ENCODE measurements at places on chromosomes 11 and 22.

DNA sequence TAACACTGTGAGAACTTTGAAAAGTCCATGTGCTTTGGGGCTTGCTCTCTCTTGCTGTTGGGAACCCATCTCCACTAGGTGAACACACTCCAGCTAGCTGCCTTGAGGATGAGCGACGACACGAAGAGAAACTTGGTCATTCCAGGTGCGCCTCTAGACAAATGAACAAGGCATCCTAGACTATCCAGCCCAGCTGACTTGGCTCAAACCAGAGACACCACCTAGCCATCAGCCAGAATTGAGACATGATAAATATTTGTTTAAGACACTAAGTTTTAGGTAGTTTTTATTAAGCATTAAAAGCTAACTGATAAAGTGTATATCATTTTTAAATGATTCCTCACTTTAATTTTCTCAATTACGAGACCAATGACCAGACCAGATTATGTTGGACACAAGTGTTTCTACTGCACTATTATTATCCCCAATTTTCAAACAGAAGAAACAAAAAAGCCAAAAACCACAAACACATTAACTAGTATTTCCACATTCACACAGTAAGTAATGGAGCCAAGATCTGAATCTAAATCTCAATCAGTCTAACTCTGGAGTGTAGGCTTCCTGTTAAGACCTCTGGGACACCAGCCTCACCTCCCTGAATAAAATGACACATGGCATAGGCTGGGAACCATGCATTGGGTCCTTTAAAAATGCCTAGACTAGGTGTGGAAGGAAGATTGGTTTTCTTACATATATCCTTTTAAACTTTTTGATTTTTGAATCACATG, 70.4 kb downstream of the GDPD4 start:
- DNase-seq, result no peak

- DNase-seq, result no peak
Measured at GRCh38 chr11:76267556-76267955, 61.3 kb upstream of the WNT11 start.

GRCh38 chr11:134142536-134142935, 73.7 kb downstream of the JAM3 start:
- no peak for DNase-seq

GRCh38 chr22:32765132-32765618, 36.3 kb upstream of the TIMP3 start:
- no peak for DNase-seq

- DNase-seq, result no peak
Measured at GRCh38 chr22:48934446-48934845, 893.2 kb downstream of the BRD1 start.

DNA sequence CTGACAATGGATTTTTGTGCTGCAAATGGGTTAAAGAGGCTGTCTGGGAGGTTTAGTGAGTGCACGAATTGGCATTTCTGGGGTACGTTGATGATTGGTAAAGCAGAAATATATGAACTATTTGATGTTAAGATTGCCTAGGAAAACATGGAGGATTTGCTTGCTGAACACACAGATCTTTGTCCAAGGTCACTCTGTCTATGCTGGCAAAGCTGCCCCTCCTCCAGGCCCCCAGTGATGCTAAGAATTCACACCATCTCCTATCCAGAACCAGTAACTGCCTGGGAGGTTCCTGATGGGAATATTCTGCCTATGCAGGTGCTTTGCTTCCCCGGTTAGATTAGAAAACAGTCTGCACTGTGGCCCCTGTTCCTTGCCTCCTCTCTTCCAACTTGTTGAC, 5.8 kb downstream of the MTNR1B start:
- DNase-seq, result no peak

- DNase-seq, result no peak
Measured at GRCh38 chr11:120651836-120652235, 140.3 kb downstream of the GRIK4 start.

DNA sequence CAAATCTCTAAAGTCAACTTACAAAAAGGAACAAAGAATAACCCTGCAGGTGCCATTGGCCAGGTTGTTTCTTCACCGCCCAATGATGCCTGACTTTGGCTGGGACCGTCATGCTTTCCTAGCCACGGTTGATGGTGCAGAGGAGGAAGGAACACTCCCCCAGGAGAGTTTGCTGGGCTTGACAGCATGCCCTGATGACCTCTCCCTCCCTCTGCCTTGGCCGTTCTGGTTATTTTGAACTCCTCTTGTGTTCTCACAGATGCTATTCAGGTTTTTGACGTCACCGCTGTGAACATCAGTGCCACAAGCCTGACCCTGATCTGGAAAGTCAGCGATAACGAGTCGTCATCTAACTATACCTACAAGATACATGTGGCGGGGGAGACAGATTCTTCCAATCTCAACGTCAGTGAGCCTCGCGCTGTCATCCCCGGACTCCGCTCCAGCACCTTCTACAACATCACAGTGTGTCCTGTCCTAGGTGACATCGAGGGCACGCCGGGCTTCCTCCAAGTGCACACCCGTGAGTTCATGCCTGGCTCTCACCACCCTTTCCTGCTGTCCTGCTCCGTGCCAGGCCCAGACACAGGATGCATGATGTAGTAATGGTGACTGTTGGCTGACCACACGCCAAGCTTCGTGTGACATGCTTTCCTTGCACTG, 89.0 kb upstream of the OR4B1 start:
- DNase-seq, result no peak

DNA sequence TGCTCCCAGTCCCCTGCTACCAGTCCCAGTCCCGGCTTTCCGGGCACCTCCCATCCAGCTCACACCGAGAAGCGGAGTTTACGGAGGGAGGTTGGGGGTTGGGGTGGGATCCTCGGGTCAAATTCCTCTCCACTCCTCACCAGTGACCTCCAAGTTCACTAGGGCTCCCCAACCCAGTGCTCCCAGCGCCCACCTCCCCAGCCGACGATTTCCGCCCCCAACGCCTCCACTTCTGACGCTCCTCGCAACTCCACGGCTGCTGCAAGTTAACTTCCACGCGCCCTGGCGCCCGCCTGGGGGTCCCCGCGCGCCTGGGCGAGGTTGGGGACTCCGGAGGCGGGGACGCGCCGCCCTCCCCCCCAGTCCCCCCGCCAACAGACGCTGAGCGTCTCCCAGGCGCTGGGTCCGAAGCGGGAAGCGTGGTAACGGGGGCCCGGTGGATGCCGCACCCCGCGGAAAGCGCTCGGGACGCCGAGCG, 526 bp downstream of the TPST2 start:
- DNase-seq, result no peak

GRCh38 chr22:42699281-42699975, 21.2 kb downstream of the A4GALT start:
- no peak for DNase-seq

DNA sequence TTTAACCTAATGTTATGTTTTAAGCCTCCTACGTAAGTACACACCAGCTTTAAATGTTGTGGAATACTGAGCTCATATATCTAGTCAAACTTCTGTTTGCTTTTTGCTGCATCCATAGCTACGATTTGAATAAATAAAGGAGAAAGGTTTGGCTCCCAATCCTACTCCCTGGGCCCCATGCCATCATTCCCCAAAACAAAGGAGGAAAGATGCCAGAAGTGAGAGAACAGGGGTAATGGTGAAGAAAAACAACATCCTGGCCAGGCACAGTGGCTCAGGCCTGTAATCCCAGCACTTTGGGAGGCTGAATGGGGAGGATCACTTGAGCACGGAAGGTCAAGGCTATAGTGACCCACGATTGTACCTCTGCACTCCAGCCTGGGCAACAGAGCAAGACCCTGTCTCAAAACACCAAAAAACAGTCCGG, 26.5 kb downstream of the SCGB1A1 start:
- no peak for DNase-seq

GRCh38 chr11:90756617-90757016, 533.8 kb upstream of the CHORDC1 start:
- DNase-seq, result no peak

- no peak for DNase-seq
Measured at GRCh38 chr11:46918788-46919513, 601 bp upstream of the LRP4 start.

DNA sequence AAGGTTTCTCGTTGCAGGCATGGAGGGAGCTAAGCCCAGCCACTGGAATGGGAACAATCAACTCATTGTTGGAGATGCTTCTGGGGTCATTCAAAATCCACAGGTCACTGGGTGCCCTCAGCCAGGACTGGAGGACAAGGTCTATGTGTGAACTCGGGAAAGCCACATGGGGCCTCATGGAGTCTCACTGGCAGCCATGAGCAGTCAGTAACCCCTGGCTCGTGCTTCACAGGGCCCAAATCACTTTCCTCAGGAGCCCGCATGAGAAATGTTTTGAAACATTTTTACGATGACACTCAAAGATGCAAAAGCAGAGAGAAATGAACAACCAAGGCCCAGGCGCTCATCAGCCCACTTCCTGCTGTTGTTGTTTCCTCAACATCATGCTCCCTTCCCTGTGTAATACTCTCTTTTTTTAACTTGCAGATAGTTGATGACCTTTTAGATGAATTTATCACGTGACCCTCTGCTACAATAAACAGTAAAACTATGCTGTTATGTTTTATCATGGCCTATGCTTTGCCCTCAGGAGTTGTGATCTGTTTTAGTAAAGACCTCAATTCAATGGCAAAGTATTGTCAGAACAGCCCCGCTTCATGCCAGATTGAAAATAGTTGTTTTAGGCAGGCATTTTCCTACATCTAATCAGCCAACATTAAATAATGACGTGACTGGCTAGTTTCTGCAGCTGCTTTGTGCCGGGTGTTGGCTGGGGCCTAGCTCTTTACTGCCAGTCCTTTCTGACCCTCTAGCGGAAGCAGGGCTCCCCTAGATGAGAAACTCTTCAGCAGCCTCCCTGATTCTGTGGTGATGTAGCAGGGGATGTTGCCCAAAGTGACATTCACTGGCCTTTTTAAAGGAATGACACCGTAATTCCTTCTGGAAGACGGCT, 39.7 kb downstream of the ADAMTS15 start:
- DNase-seq, result no peak

- no peak for DNase-seq
Measured at GRCh38 chr11:6249770-6250555, 9.7 kb upstream of the CCKBR start.

- DNase-seq, result no peak
Measured at GRCh38 chr11:121309688-121310087, 17.1 kb downstream of the SC5D start.

- DNase-seq, result peak; percentile 48
Measured at GRCh38 chr11:124669193-124669592, 4.3 kb downstream of the SIAE start.

GRCh38 chr22:26671317-26672059, 14.1 kb downstream of the MIAT start:
- peak; percentile 52 for DNase-seq

DNA sequence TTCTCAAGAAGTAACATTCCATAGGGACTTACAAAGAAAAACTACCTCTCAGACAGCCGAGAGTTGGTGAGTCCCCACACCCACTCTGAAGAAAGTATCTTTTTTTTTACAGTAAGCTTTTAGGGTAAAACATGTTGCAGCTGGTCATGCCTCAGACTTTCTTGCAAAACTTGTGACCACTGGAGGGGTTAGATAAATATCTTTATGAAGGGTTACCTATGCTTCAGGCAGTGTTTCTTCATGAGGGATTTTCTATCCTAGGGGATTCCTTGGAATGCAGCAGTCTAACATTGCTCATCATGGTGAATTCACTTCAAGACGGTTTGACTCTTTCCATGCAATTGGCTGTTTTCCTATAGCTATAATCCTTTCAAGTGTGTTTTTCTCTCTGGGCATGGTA, 20.8 kb upstream of the SNX19 start:
- DNase-seq, result no peak

DNA sequence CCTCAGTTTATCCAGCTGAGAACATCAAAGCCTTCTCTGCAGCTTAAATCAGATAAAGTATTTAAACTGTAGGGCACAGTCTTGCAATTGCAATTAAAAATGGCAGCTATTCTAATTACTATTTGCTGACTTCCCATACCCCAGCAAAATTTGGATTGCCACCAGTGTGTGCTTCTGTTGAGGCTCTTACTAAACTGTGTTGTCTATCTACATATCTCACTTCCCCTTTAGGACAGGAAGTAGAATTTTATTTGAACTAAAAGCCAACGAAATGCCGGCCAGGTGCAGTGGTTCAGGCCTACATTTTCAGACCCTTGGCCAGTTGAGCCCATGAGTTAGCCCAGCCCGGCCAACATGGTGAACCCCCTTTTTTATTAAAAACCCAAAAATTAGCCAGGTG, 7.1 kb downstream of the SAA4 start:
- no peak for DNase-seq

- DNase-seq, result no peak
Measured at GRCh38 chr11:3215346-3216026, 3.1 kb downstream of the MRGPRG start.

DNA sequence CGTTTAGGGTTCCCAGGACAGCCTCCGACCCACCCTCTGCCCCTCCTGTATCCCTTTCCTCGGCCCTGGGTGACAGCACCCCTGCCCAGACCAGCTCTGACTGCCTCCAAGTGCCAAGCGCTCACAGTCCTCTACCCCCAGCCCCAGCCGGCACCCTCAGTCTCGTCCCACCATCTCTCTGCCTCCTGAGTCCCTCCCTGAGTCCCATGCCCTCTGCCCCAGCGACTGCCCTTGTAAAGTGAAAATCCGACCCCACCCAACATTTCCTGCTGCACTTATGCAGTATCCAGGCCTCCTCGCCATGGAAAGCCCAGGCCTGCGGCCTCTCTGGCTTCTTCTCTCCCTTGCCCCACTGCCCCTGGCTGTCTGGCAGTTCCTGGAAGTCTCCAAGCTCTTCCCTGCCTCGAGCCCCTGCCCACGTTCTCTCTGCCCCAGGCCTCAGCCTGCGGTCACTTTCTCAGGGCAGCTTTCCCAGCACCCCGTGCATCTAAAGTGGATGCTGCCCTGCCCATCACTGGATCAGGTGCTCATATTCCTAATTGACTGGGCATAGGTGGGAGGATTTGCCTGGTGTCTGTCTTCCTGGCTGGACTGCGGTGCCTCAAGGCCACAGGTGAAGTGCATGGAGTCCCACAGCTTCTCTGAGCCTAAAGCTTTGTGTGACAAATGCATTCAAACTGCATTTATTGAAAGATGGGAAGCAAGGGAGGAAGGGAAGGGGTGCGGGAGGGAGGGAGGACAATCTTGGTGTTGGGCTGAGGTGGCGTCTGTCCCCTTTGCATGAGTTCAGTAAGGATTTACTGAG, 17.7 kb upstream of the IL2RB start:
- DNase-seq, result no peak

- no peak for DNase-seq
Measured at GRCh38 chr11:99069856-99070444, 49.2 kb downstream of the CNTN5 start.

DNA sequence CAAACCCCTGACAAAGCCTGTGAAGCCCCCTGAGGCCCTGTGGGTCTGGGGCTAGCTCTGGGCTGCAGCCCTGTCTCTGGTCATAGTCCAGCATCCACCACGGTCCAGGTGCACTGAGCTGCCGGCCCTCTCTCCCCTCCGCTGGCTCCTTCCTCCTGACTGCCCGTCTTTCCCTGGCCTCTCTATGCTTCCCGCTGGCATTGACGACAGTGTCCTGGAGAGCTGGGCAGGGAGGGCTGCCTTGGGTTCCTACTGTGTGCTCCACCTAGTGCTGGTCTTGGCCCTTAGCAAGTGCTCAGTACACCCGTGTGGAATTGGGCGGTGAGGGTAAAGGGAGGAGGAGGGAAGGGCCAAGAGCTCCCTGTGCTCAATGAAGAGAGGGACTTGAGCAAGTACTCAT, 868 bp upstream of the MYEOV start:
- no peak for DNase-seq
